ENCODE measurements at places on chromosomes 2 and 18. TPM values are rescaled to one million over a fixed set of nuclear protein-coding genes. Genes with fewer than 3 reads are reported as not detected.

Gene TRPM8
- total RNA-seq: 0.07 TPM

Gene MEP1B
- total RNA-seq: not detected

Gene ANKRD36C
- total RNA-seq: 13.3 TPM

Gene STARD6
- total RNA-seq: not detected

Gene TDRD15
- total RNA-seq: not detected

Gene FAM124B
- not detected for total RNA-seq

Gene WDSUB1
- total RNA-seq: 7.7 TPM

Gene IL36RN
- not detected for total RNA-seq

Gene EIF5B
- 37.3 TPM for total RNA-seq

Gene SCN1A
- total RNA-seq: 0.02 TPM

Gene C1GALT1C1L
- total RNA-seq: 0.87 TPM

Gene VWA3B
- not detected for total RNA-seq

Gene ANKRD29
- total RNA-seq: not detected

Gene HEATR5B
- total RNA-seq: 9.0 TPM

Gene ERFE
- total RNA-seq: 13.1 TPM

Gene ANKRD53
- 0.03 TPM for total RNA-seq

Gene M1AP
- total RNA-seq: 0.13 TPM

Gene MYO5B
- 16.2 TPM for total RNA-seq

Gene PID1
- 4.6 TPM for total RNA-seq

Gene REG3A
- total RNA-seq: not detected

Gene GALNT13
- 0.21 TPM for total RNA-seq

Gene IL1RN
- total RNA-seq: 0.10 TPM

Gene DLX2
- 1.1 TPM for total RNA-seq

Gene GALR1
- not detected for total RNA-seq

All from HT1080 (cell line).